ENCODE measurements at places on chromosomes 4 and X.

- DNase-seq, result no peak
Observed at GRCh38 chr4:80678413-80678812, 342.9 kb downstream of the CFAP299 start.

- DNase-seq, result no peak
Observed at GRCh38 chr4:141006242-141006802, 126.9 kb downstream of the RNF150 start.

DNA sequence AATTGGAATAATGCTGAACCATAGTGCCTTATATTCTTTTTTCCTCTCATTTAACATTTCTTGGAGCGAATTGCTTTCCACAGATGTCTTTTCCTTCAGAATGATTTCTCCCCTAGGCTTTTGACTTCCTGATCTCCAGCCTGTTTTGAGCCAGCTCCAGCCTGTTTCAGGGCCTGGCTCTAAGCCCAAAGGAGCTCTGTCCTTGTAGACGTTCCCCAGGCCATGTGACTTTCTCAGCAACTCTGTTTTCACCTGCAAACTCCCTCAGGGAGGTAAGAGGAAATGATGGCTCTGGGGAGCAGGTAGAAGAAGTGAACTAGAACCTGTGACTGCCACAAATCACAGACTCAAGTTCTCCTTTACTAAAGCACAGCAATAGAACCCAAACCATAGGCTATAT lies 89.1 kb downstream of the AKAP4 start:
- no peak for DNase-seq

DNA sequence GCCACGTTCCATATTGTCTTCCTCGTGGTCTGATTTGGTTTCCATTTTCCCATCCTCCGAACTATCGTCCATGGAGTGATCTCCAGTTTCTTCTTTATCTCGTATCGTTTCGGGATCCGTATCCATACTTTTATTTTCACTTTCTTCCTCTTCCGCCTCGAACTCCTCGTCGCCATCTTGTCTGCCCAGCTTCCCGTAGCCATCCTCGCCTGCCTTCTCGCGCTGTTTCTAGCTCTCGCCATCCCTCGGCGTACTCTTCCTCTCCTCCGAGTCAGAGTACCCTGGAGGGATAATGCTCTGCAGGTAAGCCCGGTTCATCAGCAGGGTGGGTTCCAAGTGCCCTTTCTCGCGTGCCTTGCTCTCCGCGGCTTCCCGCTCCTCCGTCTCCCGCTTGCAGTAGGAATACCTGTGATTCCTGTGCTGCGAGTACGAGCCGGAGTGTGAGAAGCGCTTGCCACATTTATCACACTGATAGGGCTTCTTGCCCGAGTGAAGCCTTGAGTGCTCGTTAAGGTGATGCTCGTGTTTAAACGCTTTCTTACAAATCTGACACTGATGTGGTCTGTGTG lies 134.5 kb upstream of the TAPT1 start:
- no peak for DNase-seq

DNA sequence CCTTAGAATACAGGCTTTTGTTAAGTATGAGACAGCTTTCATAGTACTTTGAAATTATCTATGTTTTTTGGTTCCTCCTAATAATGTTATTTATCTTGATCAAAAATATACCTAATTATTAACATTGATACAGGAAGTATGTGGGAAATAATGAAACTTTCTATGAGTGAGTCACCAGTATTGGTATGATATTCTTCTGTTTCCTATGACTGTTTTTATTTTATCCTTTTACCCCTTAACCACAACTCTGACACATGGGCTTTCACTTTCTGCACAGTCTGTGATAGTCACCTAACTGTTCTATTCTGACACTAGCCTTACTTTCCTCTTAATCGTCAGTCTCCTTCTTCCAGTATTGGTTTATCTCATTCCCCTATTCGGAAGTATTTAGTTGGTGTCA lies 4.7 kb downstream of the THAP9 start:
- DNase-seq, result peak; percentile 50

- no peak for DNase-seq
Observed at GRCh38 chrX:97372001-97372766, 488.5 kb downstream of the RPA4 start.

- DNase-seq, result no peak
Observed at GRCh38 chr4:48025005-48025404, 8.4 kb downstream of the NIPAL1 start.

DNA sequence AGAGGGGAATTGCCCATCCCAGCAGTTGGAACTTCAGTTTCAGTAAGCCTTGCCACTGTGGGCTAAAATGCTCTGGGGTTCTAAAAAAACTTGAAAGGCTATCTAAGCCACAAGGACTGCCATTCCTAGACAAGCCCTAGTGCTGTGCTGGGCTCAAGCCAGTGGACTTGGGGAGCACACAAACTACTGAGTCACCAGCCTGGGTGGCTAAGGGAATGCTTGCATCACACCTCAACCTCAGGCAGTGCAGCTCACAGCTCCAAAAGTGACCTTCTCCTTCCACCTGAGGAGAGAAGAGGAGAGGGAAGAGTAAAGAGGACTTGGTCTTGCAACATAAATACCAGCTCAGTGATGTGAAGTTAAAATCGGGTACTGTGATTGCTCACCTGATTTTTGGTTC lies 116.7 kb upstream of the GLRA2 start:
- no peak for DNase-seq

GRCh38 chr4:39365830-39366771 lies at the start of gene RFC1:
Gene RFC1 (minus strand): TSS chr4:39366362. CDS start chr4:39366241, 121 bp downstream.
- peak; percentile 91 for DNase-seq

DNA sequence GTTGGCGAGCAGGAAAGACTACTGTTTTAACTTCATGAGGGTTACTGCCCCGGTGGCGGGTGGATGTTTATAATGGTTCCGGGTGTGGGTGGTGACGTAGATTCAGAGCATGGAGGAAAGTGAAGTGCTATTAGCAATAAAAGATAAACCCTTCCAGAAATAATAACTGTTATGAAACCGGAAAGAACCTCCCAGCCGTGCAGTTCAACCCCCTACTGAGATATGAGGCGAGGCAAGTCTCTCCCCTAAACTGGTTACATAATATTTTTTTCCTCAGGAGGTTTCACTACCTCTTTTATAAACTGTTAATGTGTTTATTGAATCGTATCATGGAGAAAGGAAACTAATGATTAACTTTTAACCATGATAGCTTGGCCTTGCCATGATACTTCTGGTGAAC lies 33.9 kb upstream of the STIM2 start:
- peak; percentile 18 for DNase-seq

DNA sequence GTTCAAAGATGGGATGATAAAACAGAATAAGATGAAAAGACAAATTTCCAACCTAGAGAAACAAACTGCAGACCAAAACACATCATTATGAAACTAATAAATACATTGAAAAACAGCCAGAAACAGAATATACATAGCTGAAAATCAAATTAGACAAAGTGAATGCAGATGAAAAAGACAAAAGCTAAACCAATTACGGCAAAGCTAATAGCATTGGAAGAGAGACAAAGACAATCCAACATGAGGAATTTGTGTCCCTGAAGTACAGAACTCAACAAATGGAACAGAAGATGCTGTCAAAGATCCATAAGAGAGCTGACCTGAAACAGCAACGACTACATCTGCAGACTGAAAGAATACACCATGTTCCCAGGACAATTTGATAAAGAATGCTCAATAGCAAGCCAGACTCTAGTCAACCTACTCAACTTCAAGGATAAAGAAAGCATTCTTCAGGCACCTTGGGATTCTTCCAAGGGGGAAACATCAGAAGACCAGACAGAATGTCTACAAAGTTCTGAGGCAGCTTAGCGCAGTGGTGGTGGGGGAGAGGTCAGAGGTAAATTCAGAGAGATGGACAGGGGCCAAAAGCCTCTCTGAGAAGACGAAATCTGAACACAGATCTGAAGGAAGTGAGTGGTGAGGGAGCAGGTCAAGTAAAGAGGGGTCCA lies 27.4 kb upstream of the IRAK1 start:
- DNase-seq, result no peak

DNA sequence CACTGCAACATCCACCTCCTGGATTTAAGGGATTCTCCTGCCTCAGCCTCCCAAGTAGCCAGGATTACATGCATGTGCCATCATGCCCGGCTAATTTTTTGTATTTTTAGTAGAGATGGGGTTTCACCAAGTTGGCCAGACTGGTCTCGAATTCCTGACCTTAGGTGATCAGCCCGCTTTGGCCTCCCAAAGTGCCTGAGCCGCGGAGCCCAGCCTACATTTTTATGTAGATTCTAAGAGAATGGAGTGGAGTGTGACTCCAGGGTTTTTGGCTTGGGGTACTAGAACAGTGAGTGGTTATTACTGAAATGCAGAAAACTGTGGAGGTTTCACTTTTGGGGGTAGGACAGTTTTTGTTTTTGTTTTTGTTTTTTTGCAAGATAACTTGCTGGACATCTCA lies 806.0 kb downstream of the ADGRL3 start:
- no peak for DNase-seq

- no peak for DNase-seq
Observed at GRCh38 chr4:105637408-105638176, 70.9 kb downstream of the INTS12 start.

DNA sequence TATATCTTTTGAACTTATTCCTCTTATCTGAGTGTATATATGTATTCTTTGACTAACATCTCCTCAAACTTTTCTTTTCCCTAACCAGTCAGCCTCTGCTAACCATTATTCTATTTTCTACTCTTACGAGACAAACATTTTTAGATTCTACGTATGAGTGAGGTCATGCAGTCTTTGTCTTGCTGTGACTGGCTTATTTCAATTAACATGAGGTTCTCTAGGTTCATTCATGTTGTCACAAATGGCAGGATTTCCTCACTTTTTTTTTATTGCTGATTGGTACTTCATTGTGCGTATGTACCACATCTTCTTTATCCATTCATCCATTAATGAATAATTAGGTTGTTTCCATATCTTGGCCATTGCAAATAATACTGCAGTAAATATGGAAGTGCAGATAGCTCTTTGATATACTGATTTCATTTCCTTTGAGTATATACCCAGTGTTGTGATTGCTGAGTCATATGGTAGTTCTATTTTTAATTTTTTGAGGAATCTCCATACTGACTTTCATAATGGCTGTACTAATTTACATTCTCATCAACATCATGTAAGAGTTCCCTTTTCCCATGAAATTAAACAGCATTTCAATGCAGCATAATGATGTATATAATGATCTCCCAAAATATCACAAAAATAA lies 80.1 kb downstream of the HS3ST1 start:
- DNase-seq, result no peak

DNA sequence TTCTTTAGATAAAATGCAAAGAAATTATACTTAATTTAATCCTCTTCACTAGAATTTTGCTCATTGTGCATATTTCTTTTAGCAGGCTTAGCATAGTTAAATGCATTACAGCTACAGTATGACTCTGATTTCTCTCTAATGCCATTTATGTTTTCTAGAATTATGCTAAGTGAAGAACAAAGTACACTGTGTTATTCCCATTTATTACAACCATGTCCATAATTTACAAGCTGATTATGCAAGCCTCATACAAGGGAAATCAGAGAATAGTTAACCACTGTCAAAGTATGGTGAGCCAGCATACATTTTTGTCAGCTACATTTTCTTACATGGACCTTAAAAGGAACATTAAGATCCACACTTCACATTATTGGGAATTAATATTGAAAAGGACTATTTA lies 99.1 kb downstream of the MAB21L2 start:
- DNase-seq, result no peak

DNA sequence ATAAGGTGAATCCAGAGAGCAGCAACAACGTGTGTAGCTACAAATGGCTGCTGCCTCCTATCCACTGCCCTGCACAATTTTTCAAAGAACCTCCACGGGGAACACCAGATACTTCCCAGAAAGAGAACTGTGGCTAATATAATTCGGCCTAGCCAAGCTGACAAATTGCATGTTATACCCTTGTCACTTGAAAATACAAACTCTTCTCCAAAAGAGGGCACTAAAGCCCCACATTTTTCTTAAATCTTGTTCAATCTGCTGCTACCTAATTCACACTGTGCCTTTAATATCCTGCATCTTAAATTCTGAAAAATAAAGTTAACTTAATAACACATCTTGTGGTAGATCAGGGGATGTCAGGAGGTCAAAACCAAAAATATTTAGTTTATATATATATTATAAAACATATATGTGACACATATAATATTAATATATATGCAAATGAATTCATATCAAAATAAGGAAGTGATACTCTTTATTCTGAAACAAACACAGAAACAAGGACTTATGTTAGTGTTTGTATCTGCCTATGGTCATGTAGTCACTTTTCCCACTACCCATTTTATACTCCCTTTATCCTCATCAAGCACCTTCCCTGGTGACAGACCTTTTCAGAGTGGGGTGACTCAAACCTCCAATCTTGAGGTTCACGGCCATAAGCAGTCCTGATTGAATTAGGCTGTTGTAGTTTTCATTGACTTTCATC lies 24.1 kb downstream of the CT45A1 start:
- DNase-seq, result peak; percentile 6

- DNase-seq, result no peak
Observed at GRCh38 chr4:42915484-42915883, 23.0 kb downstream of the GRXCR1 start.

DNA sequence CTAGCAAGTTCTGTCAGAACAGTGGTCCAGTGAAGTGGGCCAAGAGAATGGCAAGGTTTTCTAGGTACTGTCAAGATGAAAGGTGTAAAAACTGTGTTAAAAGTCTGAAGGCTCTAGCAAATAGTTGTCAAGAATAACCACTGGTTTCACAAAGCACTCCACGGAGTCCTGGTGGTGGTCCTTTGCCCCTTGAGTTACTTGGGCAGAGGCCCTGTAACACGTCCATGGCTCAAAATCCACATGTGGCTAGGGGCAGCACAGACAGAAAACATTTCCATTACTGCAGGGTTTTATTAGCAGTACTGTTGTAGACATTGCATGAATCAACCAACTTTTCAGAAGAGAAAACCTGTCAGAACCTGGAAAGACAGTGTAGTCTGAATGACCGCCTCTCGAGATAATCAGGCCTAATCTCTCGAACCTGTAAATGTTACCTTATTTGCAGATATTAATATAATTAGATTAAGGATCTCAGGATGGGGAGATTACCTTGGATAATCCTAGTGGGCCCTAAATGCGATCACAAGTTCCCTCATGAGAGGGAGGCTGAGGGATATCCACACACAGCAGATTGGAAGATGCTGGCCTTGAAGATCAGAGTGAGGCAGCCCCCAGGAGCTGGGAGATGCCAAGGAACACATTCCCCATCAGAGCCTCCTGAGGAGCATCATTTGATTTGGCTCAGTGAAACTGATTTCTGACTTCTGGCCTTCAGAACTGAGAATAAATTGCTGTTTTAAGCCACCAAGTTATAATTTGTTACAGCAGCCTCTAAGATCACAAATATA lies 34.7 kb downstream of the ERVMER34-1 start:
- no peak for DNase-seq

- peak; percentile 72 for DNase-seq
Observed at GRCh38 chr4:110005461-110006056, 92.9 kb downstream of the EGF start.

- DNase-seq, result no peak
Observed at GRCh38 chr4:13777341-13777740, 149.8 kb upstream of the BOD1L1 start.

Measured in CD4-positive, alpha-beta T cell treated with Interleukin-21 for 1 hour (primary cell).